SHP77 treated with DMSO at 0.1 percent for 48 hours (cell line): ENCODE measurements at places on chromosomes 4 and X.

- no peak for DNase-seq
These were observed 12.6 kb downstream of the TENT5D start for GRCh38 chrX:80432863-80433262.

DNA sequence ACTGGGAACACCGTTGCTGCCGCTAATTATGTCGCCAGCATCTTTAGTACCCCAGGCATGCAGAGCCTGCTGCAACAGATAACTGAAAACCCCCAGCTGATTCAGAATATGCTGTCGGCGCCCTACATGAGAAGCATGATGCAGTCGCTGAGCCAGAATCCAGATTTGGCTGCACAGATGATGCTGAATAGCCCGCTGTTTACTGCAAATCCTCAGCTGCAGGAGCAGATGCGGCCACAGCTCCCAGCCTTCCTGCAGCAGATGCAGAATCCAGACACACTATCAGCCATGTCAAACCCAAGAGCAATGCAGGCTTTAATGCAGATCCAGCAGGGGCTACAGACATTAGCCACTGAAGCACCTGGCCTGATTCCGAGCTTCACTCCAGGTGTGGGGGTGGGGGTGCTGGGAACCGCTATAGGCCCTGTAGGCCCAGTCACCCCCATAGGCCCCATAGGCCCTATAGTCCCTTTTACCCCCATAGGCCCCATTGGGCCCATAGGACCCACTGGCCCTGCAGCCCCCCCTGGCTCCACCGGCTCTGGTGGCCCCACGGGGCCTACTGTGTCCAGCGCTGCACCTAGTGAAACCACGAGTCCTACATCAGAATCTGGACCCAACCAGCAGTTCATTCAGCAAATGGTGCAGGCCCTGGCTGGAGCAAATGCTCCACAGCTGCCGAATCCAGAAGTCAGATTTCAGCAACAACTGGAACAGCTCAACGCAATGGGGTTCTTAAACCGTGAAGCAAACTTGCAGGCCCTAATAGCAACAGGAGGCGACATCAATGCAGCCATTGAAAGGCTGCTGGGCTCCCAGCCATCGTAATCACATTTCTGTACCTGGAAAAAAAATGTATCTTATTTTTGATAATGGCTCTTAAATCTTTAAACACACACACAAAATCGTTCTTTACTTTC lies 1.8 kb downstream of the UBQLN2 start:
- DNase-seq = no peak

DNA sequence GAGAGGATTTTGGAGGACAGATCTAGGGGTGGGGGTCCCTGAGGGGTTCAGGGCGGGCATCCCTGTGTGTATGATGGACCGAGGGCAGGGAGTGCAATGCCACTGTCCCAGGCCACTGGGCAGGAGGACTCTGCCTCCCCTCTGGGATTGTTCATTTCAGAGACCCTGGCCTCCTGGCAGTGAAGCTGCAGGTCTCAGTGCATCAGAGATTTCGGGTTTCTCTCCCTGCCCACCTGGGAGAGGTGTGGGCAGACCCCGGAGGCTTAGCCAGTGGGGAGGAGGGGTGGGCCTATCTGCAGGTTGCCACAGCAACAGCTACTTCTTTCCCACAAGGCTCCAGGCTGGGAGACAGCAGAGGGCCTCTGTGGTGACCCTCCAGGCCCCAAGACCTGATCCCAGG lies 80.1 kb upstream of the LRPAP1 start:
- no peak for DNase-seq

- no peak for DNase-seq
These were observed 60.7 kb downstream of the FAM53A start for GRCh38 chr4:1623400-1623799.

- no peak for DNase-seq
These were observed 678.1 kb downstream of the FAT4 start for GRCh38 chr4:125992891-125993290.

DNA sequence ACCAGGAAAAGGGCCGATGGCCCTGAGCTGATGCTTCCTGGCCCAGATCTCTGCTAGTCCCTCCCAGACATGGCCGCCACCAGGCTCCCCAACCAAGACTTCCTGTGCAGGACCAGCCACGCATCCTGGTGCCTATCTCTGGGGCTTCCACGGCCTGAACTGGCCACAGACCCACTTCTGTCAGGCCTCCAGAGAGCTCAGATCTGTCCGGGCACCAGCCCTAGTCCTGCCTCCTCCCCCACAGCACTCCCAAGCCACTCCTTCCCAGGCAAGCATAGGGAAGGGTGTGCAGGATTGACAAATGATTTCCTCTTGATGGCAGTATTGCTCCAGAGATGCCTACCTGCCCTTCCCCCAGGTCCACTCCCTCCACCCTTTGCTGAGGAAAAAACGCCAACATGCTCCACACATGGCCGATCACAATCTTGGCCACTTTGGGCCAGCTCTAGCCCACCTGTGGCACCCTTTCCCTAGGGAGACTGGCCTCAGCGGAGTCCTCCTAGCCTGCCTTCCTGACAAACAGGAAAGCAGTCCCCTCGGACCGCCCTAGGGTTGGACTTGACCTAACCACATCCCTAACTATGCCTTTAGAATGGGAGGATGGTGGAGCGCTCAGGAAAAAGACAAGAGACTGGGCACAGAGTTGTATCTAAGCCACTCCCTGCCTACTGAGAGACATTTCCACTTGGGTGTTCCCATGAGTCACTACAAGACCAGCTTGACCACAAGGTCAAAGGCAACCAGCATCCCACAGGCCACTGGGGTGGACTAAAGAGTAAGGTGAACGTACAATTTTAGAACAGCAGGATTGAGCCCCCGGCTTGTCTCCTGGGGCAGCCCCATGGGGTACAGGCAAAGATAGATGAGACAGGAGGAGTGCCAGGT lies 277.5 kb upstream of the AGTR2 start:
- DNase-seq = no peak

GRCh38 chr4:115865736-115866135 lies 752.3 kb upstream of the NDST4 start:
- no peak for DNase-seq

DNA sequence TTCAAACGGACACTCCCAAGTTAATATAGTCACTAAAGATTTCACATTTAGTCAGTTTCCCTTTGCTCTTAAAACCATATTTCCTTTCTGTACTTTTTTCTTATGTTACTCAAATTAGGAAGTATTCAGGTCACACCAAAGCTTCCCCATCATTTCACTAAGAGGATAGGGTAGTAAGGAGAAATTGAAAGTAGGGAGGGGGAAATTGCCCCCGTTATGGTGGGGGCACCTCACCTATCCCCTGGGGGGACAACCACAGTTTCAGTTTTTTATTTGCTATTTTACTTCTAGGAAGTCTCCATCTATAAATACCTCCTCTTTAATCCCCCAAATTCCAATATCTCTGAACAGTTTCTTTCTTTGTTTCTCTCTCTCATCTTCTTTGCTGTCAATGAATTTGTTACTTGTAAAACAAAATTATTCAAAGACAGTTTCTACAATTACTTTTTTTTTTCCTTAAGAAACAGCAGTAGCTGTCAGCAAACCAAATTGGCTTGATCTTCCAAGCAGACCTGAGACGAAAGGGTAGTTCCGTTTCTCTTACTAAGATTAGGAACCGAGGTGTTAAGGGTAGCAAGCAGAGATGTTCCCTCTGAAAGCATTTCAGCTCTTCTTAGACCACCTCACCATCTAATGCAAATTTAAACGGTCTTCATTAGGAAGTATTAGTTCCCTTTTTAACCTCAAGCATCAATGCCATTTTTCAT lies 160.2 kb upstream of the KLF3 start:
- no peak for DNase-seq

- DNase-seq = no peak
These were observed 3.6 kb downstream of the SMIM14 start for GRCh38 chr4:39635023-39635422.

DNA sequence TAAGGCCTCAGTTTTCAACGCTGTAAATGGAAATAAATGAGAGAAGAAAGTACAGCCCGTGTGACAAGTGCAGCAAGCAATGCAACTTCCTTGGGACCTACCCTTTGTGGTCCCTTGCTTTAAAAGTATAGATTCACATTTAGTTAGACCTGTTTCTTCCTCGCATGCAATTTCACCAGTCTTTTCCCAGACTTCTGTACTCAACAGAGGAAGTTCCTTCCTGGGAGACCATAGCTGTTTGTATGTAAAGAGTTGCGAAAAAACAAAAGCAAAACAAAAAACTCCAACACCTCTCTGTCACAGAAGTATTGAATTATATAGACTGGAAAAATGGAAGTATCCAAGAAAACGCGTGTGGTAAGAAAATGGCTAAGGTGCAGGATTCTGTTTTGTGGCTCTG lies 1.1 kb upstream of the IRF2 start:
- DNase-seq = no peak

GRCh38 chrX:38768079-38768478 lies 33.2 kb upstream of the MID1IP1 start:
- no peak for DNase-seq

DNA sequence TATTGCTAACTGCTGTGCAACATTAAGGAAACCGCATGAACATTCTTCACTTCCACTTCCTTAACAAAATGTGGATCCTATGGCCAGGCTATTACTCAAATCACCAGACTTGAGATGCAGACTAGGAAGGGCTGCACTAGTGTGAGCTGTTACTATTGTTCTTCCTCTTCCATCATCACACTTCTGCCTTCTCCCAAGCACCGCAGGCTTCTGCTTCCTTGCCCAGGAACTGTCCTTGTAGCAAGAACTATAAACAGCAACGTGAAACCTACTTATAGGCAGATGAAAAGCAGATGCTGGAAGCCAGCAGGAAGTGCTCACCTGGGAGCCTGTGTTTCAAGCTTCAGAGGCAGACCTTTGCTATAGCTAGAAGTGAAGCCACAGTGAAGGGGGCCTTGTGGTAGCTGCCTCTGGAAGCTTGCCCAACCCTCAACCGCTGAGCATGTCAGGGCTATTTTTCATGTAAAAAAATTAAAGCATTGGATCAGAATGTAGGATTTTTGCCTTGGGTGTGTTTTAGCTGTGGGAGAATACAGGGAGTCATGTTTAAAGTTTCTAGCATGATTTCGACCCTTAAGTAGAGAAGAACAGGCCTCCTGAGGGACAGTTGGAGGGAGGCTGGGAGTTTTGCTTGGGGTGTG lies 43.9 kb downstream of the CLNK start:
- DNase-seq = no peak

DNA sequence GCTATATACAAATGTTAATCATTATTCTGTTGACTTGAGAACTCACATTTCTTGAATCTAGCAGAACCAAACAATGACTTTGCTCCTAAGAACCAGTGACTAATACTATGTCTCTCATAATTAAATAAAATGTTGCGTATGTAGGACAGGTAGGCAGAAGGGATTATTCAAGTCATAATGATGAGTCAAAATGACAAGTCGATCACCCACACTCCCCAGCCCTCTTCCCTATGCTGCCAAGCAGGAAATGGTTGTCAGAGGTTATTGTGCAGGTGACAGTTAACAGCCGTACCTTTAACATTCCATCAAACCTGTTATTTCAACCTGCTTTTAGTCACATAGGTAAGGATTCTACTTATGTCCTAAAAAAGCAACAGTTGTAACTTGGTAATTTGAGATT lies 22.0 kb upstream of the STK26 start:
- no peak for DNase-seq

DNA sequence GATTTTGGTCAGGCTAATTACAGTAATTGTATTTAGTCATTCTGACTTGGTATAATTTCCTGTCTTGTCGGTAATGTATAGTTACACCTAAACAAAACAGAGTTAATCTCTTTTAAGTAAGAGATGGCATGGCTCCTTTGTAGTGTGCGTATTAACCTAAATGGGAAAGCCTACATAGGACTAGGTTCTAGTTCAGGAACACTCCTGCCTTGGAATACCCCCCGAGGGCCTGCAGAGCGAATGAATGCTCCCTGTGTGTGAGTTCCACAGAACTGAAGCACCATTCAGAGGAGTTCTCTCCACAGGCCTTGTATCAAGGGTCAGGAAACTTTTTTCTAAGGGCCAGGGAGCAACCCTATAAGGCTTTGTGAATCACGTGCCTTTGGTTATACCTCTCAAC lies 44.9 kb upstream of the STIM2 start:
- DNase-seq = no peak

GRCh38 chr4:33493231-33493630 lies 2751.1 kb downstream of the ARAP2 start:
- DNase-seq = no peak

DNA sequence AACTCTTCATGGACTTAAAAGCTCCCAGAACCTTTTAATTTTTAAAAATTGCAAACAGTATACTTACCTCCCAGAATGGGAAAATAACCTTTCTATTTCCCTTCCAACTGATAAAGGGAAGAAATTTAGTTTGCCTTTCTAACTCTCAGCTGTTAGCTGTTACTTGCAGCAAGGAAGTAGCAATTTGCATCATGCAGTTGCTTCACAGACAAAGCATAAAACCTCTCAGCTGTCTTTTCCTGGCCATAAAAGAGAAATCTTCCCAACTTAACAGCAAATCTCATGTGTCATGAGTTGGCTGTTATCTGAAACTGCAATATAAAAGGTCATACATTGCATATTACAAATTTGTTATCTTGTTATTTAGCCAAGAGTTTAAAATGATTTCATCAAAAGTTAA lies 18.4 kb downstream of the C4orf17 start:
- no peak for DNase-seq

DNA sequence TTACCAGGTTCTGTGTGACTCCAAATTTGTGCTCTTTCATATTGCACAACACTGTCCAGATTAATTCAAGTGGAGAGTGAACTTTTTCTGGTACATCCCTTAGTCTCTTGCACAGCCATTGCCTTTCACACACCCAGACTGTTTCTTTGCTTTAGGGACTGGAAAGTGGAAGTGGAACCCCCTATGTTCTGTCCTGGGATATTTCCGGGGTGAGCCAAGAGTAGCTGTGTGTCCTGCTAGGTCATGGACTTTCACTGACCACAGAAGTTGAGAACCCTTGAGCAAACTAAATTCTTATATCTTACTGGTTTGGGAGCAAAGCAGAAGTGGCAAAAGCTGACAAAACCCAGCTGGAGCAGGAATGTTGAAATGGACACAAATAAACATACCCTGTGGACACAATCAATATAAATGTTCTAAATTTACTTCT lies 10.3 kb upstream of the VSIG4 start:
- no peak for DNase-seq

DNA sequence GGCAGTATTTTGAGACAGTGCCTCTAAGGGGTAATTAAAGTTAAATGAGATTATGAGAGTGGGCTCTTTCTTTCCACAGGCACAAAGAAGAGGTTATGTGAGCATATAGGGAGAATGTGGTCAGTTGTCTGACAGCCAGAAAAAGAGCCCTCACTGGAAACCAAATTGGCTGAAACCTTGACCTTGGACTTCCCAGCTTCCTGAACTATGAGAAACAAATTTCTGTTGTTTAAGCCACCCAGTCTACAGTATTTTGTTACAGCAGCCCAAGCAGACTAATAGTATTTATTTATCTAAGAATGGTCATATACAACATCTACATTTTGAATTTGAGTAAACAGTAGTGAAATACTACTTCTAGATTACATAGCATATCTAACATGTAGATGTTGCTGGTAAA lies 473.8 kb downstream of the IL15 start:
- DNase-seq = no peak

DNA sequence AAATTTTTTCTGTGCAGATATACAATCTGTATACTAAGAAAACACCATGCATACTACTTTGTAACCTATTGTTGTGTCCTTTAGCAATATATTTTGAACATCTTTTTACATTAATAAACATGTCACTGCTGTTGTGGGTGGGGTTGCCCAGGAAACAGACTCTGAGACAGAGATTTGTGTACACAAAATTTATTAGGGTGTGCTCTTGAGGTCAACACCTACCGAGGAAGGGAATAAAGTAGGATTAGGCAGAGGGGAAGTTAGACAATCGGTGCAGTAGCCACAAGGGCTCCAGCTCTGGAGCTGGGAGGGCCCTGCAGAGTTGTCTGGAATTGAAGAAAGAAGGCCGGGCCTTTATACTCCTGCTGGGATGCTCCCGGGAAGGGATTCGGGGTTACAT lies 56.4 kb downstream of the CXorf58 start:
- DNase-seq = no peak
